ENCODE measurements at places on chromosomes 12 and 14.

DNA sequence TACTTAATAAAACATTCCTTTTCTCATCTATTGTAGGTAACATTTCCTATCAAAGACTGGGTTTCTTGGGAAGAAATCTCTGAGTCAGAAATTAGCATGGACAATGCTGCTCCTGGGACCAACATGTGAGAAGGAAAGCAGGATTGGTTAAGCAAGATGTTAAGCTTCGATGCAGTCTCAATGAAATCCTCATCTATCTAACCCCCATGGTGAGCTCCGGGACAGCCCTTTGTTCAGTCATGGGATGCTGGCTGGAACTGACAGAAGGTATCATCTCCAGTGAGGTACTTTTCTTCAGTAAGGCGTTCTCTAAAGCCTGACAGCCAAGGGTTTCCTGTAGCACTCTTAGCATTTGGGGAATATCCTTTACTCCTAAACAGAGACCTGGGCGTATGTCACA, 82.8 kb upstream of the SINHCAF start:
- no peak for DNase-seq

- no peak for DNase-seq
Measured at GRCh38 chr12:12996209-12996608, 3.9 kb downstream of the HEBP1 start.

GRCh38 chr14:56122301-56122700, 4.1 kb downstream of the PELI2 start:
- DNase-seq = no peak

DNA sequence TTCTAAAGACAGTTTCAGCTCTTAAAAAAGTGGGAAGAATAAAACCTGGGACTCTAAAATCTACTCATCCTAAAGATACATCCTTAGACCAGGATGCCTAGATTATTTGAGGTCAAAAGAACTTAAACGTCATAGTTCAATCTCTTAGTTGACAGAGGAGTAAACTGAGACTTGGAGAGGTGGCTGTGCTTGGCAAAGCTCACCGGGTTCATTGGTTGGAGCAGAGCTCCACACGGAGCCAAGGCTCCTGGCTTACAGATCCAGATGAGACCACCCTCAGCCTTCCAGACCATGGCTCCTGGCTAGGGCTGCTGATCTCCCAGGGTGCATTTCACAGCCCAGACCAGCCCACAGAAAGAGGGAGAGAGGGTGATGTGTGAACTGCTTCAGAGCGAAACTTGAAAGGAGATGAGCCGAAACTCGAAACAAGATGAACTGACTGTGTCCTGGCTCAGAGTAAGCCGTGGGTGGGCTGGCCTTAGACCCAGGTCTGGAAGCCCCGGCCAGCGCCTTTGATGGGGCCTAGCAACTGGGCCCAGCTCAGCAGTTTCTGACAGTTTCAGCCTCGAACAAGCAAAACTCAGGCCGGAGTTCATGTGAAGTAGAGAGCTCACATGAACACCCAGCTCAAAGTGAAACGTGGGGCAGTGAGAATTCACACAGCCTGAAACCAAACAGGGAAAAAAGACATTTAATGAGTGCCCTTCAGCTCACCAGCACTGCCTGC, 1044.8 kb downstream of the BCL11B start:
- DNase-seq = no peak

- no peak for DNase-seq
Measured at GRCh38 chr14:57796556-57796955, 69.3 kb downstream of the SLC35F4 start.

- no peak for DNase-seq
Measured at GRCh38 chr12:51832354-51833107, 16.0 kb downstream of the FIGNL2 start.

DNA sequence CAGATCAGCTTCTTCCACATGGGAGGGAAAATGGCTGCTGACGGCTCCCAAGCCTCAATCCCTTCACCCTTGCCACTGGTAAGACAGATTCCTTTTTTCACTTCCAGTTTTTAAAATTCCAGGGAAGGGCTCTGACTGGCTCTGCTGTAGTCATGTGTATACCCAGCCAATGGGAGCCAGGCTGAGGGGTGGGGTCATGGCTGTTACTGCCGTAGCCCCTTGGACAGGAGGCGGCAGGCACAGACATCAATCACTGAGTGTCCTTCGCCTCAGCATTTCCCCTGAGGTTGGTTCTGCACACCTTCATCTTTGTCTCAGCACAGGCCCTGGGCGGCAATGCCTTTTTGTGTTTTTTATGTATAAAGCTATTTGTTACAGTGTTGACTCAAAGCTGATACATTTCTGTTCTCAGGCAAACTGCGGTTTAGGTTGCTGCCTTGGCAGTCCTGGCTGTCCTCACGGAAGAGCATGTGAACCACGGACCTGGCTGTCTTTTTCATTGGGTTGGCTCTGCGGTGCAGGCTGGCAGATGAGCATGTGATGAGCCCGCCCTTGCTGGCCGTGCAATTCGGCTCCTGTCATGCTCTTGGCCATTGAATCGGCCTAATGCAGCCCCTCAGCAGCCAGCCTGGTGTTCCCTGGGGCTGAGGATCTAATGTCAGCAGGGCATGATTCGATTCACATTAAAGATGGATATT, 74.3 kb downstream of the PPM1A start:
- DNase-seq = no peak

DNA sequence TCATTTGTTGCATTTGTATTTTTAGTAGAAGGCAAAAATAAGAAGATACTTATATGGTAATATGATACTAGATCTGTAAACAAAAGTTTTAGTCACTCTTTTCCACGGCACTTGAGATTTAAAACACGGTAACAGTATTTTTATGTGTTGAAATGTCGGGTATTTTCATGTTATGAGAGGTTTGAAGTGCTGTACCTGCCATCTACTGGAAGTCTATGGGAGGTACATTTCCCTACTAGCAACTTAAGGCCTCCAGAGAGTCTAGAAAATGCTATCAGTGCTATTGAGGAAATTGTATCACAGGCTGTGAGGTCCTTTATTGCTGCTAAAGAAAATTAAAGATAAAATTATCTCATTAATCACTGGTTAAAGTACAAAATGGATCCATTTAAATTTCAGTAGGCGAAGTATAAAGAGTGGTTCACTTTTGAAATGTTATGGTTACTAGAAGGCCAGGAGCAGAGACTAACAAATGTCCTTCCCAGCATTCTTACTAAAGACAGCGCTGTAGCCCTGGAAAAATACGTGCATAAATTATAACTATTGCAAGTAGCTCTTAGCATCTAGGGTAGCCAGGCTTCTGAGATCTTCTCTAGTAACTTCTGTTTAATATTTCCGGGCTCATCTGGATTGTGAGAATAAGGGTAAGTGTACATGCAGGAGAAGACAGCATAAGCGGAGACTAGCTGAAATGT, 77.6 kb upstream of the PRKD1 start:
- peak; percentile 15 for DNase-seq

GRCh38 chr12:32252199-32253073, 145.8 kb downstream of the BICD1 start:
- DNase-seq = no peak

GRCh38 chr12:1879633-1880032, 38.8 kb downstream of the CACNA2D4 start:
- no peak for DNase-seq

DNA sequence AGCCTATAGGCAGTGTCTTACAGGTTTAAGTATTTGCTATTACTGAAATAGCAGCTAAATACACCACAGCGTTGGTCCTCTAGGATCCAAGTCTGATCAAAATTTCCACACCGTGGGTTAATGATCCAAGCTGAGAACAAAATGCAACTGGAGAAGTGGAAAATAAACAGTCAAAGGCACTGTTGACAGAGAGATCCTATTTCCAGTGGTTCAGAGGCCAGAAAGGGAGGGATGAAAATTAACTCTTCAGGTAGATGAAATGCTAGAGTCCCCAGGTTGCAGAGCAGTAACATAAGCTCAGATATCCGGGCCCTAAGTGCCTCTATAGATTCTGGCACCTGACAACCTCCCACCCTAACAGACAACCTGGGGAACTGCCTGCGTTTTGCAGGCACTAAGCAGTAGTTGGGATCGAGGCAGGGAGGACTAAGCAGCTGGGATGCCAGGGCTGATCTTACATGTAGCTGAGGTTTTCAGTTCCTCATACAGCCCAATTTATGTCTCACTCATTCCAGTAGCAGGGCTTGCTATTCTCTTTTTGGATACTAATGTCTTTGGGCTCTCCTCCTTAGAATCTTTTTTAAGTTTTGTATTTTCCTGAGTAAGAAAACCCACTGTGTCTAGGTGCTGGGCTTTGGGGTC, 42.7 kb upstream of the CRACR2A start:
- DNase-seq = no peak

GRCh38 chr12:11745113-11745512, 95.6 kb downstream of the ETV6 start:
- DNase-seq = no peak

DNA sequence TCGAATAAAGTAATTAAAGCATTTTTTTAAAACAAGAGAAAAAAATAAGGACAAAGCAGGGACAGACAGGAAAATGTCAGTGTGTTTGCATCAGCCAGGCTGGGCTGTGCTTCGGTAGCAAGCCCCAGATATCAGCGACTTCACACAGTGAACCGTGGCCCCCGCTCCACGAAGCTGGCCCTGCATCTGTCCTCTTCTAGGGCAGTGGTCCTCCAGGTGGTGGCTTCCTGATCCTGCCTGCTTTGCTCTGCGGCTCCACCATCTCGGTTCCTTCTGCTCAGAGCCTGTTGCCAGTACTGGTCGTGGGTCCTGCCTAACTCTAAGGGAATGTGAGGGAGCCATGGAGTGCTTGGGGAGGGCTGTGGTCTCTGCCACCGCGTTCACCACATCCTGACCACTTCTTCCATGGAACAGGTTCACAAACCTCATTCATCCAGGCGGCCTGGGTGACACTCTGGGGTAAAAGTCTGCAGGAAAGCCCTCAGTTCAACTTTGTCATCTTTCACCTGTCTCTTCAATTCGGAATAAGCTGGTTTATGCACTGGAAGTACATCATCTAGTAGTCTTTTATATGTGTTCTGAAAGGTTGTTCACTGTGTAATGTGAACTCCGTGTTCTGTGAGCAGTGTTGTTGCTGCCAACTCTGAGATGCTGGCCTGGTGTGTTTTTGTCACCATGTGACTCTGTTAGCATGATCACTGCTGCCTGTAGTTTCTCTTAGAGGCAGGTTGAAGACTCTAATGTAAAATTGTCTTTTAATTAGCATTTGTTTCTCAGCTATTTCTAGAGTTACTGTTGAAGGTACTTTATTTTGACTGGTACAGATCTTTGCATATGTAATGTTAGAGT, 47.9 kb downstream of the ANKRD9 start:
- no peak for DNase-seq

- no peak for DNase-seq
Measured at GRCh38 chr14:99235582-99236320, 36.2 kb downstream of the BCL11B start.

- no peak for DNase-seq
Measured at GRCh38 chr12:79397609-79398008, 293.2 kb downstream of the PAWR start.

DNA sequence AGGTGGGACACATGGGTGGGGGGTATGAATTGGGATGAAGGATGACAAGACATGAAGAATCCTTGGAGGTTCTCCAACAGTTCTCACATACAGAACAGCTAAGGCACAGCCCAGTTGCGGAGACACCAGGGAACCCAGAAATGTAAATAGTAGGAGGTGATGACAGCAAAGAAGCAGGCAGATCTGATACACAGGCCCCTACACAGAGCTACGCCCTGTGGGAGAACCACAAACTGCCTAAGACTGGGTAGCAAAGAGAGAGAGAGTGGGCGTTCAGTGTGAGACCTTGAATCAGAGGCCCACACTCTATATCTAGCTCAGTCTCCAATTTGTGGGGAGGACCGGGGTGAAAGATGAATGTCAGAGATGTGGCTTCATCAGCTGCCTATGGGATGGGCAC, 9.5 kb upstream of the NUMB start:
- no peak for DNase-seq

GRCh38 chr14:92607702-92608429, 94.3 kb downstream of the RIN3 start:
- DNase-seq = no peak

DNA sequence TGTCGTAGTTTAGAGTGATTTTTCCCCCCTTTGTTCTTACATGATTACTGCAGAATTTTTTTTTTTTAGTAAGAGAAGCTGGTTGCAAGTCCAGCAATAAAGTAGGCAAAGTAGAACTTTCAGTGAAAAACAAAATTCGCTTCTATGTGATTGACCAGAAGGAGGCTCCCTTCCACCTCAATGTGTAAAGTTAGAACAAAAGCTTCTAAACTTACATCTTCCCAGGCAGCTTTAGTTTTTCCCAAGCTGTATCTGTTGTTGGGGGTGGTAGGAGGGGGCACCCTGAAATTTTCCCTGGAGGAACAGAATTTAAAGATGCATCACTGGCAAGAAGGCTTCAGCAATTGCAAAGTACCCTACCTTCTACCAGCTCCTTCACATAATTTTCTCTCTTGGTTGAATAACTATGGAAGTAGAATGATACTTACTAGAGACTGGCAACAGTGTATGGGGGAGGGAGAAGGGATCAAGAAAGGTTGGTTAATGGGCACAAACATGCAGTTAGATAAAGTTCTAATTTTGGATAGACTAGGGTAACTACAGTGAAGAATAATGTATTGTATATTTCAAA, 87.3 kb upstream of the E2F7 start:
- DNase-seq = no peak

- DNase-seq = no peak
Measured at GRCh38 chr12:66087365-66087943, 43.1 kb downstream of the LLPH start.

- no peak for DNase-seq
Measured at GRCh38 chr14:100049220-100049619, 16.0 kb upstream of the EVL start.

DNA sequence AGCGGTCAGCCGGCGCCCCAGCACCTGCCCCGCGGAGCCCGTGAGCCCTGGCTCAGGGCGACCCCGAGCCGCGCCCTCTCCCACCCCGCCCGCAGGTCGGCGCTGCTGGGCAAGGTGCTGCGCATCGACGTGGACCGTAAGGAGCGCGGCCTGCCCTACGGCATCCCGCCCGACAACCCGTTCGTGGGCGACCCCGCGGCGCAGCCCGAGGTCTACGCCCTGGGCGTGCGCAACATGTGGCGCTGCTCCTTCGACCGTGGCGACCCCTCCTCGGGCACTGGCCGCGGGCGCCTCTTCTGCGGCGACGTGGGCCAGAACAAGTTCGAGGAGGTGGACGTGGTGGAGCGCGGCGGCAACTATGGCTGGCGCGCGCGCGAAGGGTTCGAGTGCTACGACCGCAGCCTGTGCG, 14.4 kb downstream of the HHIPL1 start:
- DNase-seq = no peak

DNA sequence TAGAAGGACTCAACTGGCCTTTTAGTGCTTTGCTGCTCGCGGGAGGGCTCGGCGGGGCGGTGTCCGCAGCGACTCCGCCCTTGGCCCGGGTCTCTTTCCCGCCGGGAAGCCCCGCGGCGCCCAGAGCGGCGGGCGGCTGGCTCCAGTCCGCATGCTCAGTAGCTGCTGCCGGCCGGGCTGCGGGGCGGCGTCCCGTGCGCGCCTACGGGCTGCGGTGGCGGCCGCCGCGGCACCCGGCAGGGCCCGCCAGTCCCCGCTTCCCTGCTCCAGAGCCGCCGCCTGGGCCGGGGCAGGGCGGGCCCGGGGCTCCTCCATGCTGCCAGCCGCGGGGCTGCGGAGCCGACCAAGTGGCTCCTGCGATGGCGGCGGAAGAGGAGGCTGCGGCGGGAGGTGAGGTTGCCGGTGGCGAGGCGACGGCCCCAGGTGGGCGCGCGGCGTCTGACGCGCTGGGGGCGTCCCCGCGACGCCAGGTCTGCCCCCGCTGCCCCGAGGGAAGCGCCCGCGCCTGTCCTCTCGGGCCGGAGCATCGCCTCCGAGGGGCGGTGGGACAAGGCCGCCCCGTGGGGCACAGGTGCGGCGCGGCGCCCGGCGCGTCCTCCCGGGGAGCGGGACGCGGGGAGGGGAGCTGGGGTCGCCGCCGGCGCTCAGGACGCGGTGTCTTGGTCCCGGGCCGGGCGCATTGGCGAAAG, at the start of gene BMAL2:
Gene BMAL2 (plus strand): TSS at position 123 of the 689 bp plus-strand sequence. CDS start 237 bp downstream, at position 360.
- peak; percentile 58 for DNase-seq

Measured in 8988T (cell line).